ENCODE measurements at places on chromosomes 1 and 21.

GRCh38 chr1:196651079-196651478, 764 bp upstream of the CFH start:
- DNase-seq: peak; percentile 22

GRCh38 chr1:17213148-17213781, 8.3 kb downstream of the PADI1 start:
- no peak for DNase-seq

DNA sequence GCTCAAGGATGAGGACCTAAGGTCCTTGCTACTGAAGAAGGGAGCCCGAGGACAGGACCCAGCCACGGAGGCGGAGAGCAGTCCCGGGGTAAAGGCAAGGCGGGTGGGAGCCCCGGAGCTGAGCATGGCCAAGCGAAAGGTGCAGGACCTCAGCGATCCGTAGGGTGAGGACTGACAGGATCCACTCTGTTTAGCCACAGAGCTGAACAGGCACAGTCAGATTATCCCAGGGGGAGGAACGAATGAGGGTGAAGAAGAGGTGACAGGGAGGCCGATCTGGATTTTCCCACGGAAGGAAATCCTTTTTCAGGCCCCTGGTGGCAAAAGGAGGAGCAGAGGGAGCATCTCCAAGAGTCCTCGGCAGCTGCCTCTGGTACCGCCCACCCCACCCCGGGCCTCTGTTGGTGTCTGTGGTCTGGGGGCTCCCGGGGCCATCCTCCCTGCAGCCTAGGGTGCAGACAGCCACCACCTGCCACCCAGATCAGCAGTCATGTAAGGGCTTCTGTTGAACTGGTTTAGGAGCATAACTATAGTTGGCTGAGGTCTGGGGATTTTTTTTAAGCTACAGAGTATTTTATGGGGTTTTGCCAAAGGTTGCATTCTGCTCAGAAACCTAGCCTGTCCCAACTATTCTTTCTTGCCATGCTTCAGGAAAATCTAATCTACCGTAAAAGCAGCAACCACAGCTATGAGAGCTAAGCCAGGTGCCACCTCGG, 32.3 kb upstream of the LBR start:
- peak; percentile 80 for DNase-seq

- DNase-seq: no peak
These were observed 31.1 kb downstream of the EDARADD start for GRCh38 chr1:236425031-236425663.

- no peak for DNase-seq
These were observed 18.7 kb downstream of the CYYR1 start for GRCh38 chr21:26554365-26554764.

- DNase-seq: no peak
These were observed 54.5 kb upstream of the PLXNA2 start for GRCh38 chr1:208298593-208299269.

DNA sequence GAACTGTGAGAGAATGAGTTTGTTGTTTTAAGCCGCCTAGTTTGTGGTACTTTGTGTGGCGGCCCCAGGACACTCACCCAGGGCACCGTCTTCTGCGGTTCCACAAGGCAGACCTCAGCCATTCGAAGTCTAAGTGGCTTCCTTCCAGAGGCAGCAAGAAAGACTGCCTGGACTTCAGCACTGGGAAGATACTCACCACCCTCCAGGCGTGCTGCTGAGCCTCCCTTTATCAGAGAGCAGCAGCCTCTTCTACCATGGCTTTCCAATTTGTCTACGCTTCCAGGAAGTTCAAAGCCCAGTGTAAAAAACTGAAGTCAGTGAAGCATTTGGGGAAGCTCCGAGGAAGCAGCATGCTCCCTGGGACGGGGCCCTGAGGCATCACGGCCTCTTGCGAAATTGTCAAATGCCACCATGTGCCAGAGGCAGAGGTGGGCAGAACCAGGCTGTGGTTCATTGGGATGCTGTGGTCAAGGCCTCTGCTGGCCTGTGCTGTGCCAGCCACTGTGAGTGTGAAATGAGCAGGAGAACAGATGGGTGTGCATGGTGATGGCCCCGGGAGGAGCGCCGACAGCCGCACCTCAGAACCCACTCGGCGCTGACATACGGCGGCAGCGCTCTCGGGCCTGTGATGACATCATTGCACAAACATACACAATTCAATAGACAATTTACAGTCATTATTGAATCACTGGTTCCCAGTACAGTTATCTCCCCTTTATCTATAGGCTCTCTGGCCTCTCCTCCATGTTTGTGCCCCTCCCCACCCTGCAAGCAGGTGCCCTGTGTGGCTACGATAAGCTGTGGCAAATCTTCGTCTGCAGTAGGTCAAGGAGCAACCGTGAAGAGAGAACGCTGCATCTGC, 110.4 kb downstream of the PDE9A start:
- no peak for DNase-seq

- no peak for DNase-seq
These were observed 338.6 kb downstream of the PAPPA2 start for GRCh38 chr1:176801514-176802020.

Data from DND-41 (cell line).